ENCODE measurements at places on chromosomes 5 and 9.

- DNase-seq, result no peak
Measured at GRCh38 chr5:44842496-44843282, 33.9 kb downstream of the MRPS30 start.

DNA sequence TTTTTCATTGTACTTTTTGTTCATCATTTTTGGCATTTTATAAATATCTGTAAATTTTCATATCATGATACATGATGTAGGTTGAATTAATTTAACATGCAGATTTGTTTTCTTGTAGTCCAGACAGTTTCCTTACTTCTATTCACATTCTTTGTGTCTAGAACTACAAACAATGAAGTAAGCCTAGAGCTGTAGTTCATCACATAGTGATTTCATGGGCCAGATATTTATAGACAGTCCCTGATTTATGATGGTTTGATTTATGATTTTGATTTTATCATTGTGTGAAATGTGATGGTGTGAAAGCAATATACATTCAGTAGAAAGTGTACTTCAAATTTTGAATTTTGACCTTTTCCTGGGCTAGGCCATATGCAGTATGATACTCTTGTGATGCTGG, 139.0 kb downstream of the ARHGEF28 start:
- no peak for DNase-seq

DNA sequence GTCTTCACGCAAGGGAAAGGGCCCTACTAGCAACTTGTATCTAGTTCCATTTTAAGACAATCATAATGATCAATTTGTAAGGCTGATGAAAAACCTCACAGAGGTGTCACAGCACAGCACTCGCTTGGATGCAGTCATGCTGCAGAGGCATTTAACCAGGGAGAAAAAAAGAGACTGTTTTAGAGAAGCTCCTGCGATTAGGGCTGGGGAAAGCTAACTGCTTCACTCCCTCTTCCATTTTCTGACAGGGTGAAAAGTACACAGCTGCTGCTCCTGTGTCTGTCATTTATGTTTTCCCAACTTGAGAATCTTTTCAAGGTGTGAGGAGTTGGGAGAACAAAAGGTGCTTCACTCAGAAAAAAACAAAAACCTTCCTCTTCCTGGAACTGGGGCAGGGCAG, 106.4 kb downstream of the CDK5RAP2 start:
- no peak for DNase-seq

DNA sequence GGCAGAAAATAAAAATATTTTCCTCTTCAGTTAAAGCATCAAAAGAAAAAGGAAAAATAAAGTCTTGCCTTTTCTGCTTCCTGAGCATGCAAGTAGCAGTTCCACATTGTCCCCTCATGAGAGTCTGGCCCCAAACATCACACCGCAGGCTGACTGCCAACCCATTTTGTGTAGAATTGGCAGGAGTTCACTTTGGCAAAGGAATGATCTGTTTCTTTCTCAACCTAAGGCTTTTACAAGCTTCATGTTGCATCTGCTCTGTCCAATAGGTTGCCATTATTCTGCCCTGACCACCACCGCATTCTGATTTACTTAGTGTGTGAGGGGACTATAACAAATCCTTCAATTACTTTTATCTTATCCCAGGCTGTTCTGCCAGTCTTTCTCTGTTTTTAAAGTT, 249.5 kb downstream of the ISL1 start:
- no peak for DNase-seq

GRCh38 chr9:104682642-104683041, 11.7 kb upstream of the OR13D1 start:
- no peak for DNase-seq

- DNase-seq, result no peak
Measured at GRCh38 chr5:144156767-144157171, 13.7 kb downstream of the YIPF5 start.

DNA sequence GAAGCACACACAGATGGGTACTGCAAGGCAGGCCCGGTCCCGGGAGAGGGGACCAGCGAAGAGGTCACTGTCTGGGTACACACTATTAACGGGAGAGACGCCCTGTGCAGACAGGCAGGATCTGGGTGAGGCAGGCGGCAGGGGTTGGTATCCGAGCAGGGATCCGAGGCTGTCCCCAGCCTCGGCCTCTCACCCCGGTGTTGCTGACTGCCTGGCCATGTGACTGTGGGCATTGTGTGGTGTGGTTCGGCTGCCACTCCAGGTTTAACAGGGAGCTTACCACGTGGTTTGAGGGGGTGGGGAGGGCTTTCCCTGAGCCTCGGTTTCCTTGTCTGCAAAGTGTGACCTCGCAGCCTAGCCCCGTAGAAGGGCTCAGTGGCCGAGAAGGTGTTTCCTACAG, 11.1 kb upstream of the RALGDS start:
- no peak for DNase-seq

DNA sequence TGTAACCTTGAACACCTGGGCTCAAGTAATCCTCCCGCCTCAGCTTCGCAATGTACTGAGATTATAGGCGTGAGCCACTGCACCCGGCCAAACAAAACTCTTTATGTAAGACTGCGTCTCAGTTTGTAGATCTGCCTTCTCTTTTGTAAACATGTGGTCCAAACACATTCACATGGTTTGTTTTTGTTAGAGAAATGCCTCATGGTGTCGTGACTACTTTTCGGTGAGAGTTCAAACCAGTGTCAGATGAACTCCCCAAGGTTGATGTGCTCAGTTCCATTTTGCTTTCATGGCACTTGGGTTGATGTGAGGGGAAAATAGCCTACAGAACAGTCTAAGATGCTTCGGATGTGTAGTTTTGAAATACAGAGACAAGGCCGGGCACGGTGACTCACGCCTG, 231.6 kb downstream of the GOLPH3 start:
- no peak for DNase-seq

- DNase-seq, result no peak
Measured at GRCh38 chr9:99296291-99296951, 74.3 kb downstream of the SEC61B start.
